ENCODE measurements at places on chromosomes 11 and 22. TPM values are rescaled to one million over a fixed set of nuclear protein-coding genes. Genes with fewer than 3 reads are reported as not detected.
A peak's percentile ranks its signal among the peaks of the same experiment; 100 is the strongest.

DNA sequence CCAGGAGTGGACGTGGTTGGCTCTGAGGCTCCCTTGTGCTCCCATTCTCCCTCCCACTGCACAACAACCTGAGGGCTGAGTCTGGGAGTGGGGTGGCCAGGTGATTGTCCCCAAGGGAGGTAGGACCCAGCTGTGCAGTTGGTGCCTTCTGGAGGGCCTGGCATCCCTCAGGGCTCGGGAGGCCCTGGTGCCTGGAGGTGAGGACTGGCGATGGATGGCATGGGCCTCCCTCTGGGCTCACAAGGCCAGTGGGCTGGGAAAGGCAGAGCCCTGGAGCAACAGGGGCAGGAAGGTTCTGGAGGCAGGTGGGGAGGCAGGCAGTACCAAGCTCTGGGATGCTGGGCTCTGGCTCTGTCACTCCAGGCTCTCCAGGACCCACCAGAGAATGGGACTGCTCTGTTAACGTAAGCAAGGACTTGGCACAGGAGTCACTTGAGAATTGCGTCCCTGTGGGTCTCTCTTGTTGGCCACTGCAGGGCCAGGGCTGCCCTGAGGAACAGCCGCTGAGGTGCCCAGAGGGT is 114.2 kb downstream of the KCNQ1OT1 start:
- H3K4me1 ChIP-seq = no peaks in the 10 kb centered on the region
- no peaks in the 10 kb centered on the region for H3K36me3 ChIP-seq
- H3K27me3 ChIP-seq = no peaks in the 10 kb centered on the region
- no peak overlapping the region for H3K27ac ChIP-seq

DNA sequence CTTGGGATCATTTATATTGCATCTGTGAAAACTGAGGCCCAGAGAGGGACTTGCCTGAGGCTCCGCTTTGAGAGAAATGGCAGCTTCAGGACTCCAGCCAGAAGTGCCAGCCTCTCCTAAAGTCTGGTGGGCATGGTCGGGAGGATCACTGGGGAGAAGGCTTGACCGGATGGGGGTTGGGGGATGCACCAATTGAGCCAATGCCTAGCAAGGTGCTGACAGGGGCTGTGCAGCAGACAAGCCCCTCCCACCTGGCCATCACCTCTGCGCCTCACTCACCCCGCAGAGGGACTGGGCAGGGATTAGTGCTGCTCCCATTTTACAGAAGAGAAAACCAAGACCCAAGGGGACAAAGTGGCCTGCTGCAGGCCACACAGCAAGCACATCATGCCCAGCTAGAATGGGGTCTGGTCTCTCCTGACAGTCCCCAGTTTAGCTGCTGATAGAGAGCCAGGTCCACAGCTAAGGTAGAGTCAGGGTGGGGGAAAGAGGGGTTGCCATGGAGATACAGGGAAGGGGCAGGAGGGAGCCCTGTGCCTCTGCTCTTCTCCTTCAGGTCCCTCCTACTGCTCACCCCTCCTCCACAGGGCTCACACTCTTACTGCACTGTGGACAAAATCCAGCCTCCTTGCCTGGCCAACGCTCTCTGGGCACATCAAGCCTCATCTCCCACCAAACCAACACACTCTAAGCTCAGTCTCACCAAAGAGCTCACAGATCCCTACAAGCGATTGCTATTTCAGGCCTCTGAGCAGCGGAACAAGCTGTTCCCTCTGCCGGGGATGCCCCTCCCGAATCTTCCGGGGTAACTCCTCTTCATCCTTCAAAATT is 29.5 kb downstream of the TEF start:
- no peak for DNase-seq
- peak overlapping the region; percentile 18 for H3K4me3 ChIP-seq
- peaks cover 30% of the 10 kb centered on the region for H3K4me1 ChIP-seq
- H3K27ac ChIP-seq = peak overlapping the region; percentile 52
- no peaks in the 10 kb centered on the region for H3K27me3 ChIP-seq

GRCh38 chr11:35820614-35821013 is 123.2 kb upstream of the LDLRAD3 start:
- no peaks in the 10 kb centered on the region for H3K27me3 ChIP-seq
- peaks cover 3% of the 10 kb centered on the region for H3K4me1 ChIP-seq
- no peak overlapping the region for H3K27ac ChIP-seq
- H3K36me3 ChIP-seq = no peaks in the 10 kb centered on the region

TMA7B gene
- 4.3 TPM for total RNA-seq

IL17REL gene
- not detected for total RNA-seq

KLHDC7B gene
- 8.4 TPM for total RNA-seq

GRCh38 chr11:74822170-74822569 is 73.5 kb downstream of the RNF169 start:
- DNase-seq = no peak
- H3K4me3 ChIP-seq = no peak overlapping the region
- peaks cover 87% of the 10 kb centered on the region for H3K36me3 ChIP-seq

UBQLNL gene
- 0.13 TPM for total RNA-seq

DNA sequence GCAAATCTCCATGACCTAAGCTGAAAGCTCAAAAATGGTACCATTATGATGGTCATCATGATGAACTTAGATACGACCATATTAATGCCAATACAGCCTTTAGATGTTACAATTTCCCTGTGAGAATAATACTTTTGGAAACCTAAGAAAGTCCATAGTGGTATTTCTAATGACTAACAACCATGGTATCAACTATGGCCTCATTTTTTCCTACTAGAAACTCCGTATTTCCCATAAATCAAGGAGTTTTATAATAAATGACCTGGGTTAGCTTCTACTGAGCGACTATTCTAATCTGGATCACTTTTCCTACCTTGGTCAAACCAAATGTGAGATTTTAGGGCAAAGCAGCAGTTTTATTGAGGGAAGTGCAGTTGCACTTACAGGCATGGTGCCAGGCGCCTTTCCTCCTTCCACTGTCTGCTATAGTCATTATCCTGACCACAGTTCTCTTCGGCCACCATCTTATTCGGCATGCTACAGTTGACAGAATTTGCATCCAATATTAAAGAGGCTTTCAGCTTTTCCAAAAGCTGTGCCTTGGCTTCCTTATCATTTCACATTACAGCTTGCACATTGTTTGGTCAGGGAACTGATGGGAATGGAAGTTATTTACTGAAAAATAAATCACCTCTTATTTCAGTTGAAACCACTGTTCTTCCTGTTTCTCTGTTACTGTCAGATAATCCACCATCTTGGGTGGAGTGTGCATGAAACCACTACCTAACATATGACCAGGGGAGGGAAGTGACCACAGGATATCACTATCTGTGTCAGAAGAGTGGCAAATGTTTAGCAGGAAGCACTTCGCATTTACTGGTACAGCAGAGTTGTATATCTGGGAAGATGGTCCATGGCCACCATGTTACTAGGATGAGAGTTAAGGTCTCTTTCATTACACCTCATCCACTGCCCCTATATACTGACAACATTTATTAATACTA is 74.5 kb upstream of the PICALM start:
- H3K4me1 ChIP-seq = peaks cover 79% of the 10 kb centered on the region
- no peaks in the 10 kb centered on the region for H3K27me3 ChIP-seq
- H3K36me3 ChIP-seq = peaks cover 18% of the 10 kb centered on the region
- peak; percentile 58 for DNase-seq
- H3K4me3 ChIP-seq = no peak overlapping the region
- peak overlapping the region; percentile 87 for H3K27ac ChIP-seq

DNA sequence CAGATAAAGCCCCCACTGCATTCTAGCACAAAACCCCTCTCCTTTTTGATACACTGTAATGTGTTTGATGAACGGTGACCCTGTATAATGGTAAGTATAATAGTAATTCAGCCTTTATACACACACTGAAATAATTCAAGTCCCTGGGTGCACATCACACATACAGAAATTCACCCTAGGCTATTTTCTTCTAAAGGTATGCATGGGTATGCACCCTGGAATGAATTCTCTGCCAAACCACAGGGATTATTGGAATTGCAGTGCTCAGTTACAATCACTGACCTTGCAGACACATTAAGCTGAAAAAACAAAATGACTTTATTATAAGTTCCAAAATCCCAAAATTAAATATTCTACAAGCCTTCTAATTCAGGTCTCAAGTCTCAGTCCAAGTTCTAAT is 245.9 kb upstream of the FAT3 start:
- DNase-seq = no peak
- no peaks in the 10 kb centered on the region for H3K27me3 ChIP-seq
- H3K27ac ChIP-seq = no peak overlapping the region

DNA sequence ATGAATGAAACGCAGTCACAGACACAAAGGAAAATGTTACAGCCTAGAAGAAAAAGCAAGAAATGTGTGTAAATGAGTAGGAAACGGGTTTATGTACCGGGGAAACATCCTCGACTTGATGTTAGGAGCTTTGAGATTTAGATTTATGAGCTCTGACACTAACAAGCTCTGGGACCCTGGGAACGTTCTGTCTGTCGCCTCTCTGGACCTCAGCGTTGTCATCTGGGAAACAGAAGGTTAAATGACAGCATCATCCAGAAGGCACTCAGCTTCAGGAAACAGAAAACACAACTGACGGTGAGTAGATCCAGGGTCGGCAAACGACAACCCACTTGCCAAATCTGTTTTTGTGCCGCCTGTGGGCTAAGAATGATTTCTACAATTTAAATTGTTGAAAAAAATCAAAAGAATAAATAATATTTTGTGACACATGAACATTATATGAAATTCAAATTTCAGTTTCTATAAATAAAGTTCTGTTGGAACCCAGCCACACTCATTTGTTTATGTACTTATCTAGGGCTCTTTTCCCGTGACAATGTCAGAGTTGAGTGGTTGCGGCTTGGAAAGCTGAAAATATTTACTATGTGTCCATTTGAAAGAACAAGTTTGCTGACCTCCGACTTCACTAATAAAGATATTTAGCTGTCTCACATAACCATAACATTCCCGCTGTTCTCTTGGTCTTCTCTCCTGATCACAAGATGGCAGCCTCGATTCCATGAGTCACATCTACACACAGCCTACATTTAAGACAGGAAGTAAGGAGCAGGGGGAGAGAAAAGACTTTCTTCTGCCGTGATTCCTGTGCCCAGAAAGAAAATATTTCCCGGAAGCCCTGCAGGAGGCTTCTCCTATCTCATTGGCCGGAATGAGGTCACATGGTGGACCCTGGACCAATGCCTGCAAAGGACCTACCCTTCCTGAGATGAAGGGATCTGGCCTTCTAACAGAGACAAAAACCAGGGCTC is 47.1 kb upstream of the SYT13 start:
- H3K4me1 ChIP-seq = no peaks in the 10 kb centered on the region
- no peak for DNase-seq
- H3K27me3 ChIP-seq = peaks cover 7% of the 10 kb centered on the region
- H3K27ac ChIP-seq = no peak overlapping the region
- no peak overlapping the region for H3K4me3 ChIP-seq

YPEL1 gene
- 17.5 TPM for total RNA-seq

DNA sequence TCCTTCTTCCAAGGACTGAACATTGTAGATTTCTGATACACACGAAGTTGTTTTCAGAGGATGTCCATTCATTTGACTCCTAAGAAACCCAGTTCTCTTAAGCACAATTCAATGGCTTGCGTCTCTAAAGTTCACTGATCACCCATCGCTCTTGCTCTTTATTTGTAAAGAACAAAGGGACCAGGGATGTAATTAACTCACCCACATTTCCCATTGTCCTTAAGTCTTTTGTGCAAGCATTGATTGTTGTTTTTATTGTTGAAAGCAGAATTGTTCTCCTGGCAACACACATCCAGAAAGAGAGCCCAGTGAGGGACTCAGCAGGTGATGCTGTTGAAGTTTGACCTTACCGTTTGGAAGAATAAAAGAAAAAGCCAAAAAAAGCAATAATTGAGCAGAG is 59.2 kb downstream of the SPON1 start:
- H3K27me3 ChIP-seq = peaks cover 20% of the 10 kb centered on the region
- no peak overlapping the region for H3K4me3 ChIP-seq
- no peaks in the 10 kb centered on the region for H3K4me1 ChIP-seq

ACTN3 gene
- 0.30 TPM for total RNA-seq

DNA sequence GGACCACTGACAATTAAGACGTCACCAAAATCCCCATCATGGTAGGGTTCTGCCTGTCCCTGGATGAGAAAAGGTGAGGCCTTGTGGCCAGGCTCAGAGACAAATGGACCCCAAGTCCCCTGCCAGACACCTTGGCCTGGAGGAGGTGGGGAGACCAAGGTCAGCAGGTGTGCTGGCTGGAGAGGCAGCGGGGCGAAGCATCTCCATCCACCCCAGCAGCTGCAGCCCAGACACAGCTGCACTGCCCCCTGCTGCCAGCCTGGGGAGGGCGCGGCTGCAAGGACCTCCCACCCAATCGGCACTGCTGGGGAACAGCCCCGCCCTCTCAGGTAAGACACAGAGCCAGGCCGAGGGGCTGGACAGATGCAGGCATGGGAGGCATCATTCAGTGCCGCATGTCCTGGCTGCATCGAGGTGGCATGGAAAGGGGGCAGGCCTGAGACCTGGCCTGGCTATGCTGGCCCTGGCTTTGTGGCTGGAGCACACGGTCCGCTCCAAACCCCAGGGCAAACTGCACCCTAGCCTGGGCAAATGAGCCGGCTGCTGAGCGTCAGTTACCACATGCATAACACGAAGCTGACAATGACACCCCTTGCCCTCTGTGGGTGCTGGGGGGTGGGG is 12.2 kb upstream of the MFNG start:
- H3K4me1 ChIP-seq = peaks cover 12% of the 10 kb centered on the region
- no peak overlapping the region for H3K4me3 ChIP-seq
- peak; percentile 75 for DNase-seq
- H3K27ac ChIP-seq = no peak overlapping the region
- H3K36me3 ChIP-seq = no peaks in the 10 kb centered on the region
- H3K27me3 ChIP-seq = peaks cover 18% of the 10 kb centered on the region

SYT12 gene
- not detected for total RNA-seq

- H3K4me3 ChIP-seq = no peak overlapping the region
- DNase-seq = no peak
- no peaks in the 10 kb centered on the region for H3K36me3 ChIP-seq
- no peak overlapping the region for H3K27ac ChIP-seq
- no peaks in the 10 kb centered on the region for H3K4me1 ChIP-seq
- H3K27me3 ChIP-seq = no peaks in the 10 kb centered on the region
Observed at GRCh38 chr11:79262221-79262620, 178.6 kb downstream of the TENM4 start.

- H3K36me3 ChIP-seq = peaks cover 7% of the 10 kb centered on the region
- peaks cover 25% of the 10 kb centered on the region for H3K4me1 ChIP-seq
- peaks cover 11% of the 10 kb centered on the region for H3K27me3 ChIP-seq
- peak overlapping the region; percentile 94 for H3K27ac ChIP-seq
- DNase-seq = peak; percentile 41
Observed at GRCh38 chr11:72519220-72519881, 85.0 kb upstream of the CLPB start.

UPK3A gene
- total RNA-seq = not detected

- peaks cover 42% of the 10 kb centered on the region for H3K27me3 ChIP-seq
- no peak within 1 kb of the TSS for H3K27ac ChIP-seq
- H3K4me1 ChIP-seq = peaks cover 13% of the 10 kb centered on the region
- no peak for DNase-seq
- no peaks in the 10 kb centered on the region for H3K36me3 ChIP-seq
Observed at GRCh38 chr11:7672960-7673723, at the start of gene CYB5R2. TSS of gene CYB5R2 (minus strand) at chr11:7673500. CDS start at chr11:7672825, 675 bp downstream.

DTX4 gene
- total RNA-seq = 0.48 TPM

DNA sequence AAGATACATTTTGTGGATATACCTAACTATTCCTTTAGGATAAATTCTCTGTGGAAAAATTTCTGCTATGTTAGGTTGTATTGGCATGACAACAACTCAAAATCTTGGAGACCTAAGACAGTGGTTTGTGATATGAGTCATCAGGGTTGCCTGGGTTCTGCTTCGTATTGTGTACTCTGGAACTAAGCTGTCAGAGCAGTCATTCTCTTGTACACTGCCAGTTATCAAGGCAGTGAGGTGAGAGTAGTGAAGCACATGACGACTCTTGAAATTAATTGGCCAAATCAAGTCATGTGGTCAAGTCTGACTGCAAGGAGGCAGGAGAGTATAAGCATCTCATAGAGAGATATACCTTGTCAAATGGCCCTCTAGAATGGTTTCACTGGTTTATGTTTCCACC is 104.4 kb downstream of the FANCF start:
- no peaks in the 10 kb centered on the region for H3K4me1 ChIP-seq
- no peak overlapping the region for H3K27ac ChIP-seq
- no peak for DNase-seq
- H3K36me3 ChIP-seq = no peaks in the 10 kb centered on the region

Data from activated CD4-positive, alpha-beta memory T cell treated with anti-CD3 and anti-CD28 coated beads, Interleukin-2, amount 10 ng/mL, durations not matched to agents 7 days and 5 days (primary cell).